ENCODE measurements at places on chromosomes 12 and 14.

- DNase-seq: no peak
These were observed 227.0 kb downstream of the ALG10 start for GRCh38 chr12:34249271-34249670.

GRCh38 chr12:122845041-122845864, 10.0 kb downstream of the HIP1R start:
- DNase-seq: no peak

DNA sequence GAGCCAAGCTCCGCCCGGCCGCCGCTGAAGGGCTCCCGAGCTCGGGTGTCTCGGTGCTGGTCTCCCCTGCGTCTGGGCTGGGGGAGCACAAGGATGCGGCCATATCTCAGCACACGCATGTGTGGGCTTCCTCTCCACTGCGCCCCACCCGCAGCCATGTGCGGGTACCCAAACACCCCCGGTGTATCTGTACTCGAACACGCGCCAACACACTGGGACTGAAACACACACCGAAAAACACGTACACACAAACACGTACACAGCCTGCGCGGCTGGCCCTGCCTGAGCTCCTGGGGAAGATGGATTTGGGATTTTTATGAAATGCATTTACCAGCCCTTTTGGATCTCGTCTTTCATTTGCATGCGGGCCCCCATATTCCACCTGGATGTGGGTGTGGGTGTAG, 897 bp upstream of the TBX3 start:
- DNase-seq: no peak

DNA sequence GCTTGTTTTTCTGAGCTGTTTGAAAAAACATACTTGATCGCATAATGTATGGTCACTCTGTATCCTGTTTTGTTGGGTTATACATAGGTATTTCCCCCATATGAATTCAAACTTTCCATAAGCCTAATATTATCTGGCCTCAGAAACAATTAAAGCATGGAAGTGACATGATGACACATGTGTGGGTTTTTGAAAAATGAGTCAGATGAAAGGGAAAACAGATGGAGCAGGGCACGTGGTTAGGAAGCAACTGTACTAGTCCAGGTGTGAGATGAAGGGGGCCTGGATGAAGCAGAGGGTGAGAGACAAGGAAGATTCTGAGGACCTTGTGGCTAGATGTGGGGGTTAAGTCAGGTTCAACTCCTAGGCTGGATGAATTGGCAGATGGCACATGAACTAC, 92.7 kb upstream of the DNM1L start:
- DNase-seq: no peak

GRCh38 chr12:66115071-66115600, 15.4 kb downstream of the LLPH start:
- DNase-seq: no peak

Data from progenitor cell of endocrine pancreas (in vitro differentiated cells).